ENCODE measurements at places on chromosomes 5 and 9.

GRCh38 chr9:135130207-135130976 is 42.9 kb downstream of the OLFM1 start:
- no peak for DNase-seq

- DNase-seq, result no peak
Observed at GRCh38 chr5:13632676-13633075, 311.8 kb downstream of the DNAH5 start.

GRCh38 chr5:148949841-148950470 is 112.9 kb downstream of the SH3TC2 start:
- no peak for DNase-seq

DNA sequence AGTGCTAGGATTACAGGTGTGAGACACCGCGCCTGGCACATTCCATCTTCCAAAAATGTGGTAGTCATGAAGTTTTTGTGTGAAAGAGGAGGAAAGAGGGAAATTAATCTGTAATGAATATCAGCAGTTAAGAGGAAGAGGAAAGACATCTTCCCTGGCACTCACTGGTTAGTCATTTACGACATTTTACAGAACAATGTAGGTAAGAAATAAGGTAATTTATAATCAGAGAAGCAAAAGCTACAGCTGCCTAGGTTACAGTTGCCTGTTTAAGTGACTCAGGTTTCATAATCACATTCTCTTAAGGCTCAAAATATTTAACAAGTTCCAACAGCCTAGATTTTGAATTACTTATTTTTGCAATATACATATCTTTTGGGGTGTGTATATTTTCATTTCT is 26.9 kb downstream of the CNOT6 start:
- no peak for DNase-seq

DNA sequence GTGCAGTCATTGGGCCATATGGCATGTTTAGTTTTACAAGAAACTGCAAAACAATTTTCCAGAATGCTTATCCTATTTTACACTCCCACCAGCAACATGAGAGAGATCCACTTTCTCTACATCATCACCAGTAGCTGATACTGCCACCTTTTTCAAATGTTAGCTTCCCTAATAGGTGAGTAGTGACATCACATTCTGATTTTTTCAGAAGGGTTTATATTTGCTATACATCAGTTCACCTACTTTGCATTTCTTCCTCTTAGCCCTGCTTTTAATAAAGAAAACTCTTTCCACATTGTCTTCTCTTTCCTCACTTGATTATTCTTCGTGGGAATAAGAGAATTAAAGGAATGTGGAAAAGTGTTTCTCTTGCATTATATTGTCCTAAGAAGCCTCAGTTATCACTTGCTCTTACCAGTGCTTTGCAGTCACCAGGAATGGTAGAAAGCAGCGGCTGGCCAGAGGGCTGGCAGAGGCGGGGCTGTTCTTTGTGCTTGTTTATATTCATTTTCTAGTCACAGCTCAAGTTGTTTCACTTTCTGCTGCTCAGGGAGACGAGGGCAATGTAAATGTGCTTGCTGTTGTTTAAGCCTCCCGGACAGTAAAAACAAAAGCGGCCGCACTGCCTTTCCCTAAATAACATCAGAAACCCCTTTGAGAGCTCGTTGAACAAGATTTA is 164.8 kb downstream of the HSD17B3 start:
- DNase-seq, result no peak

DNA sequence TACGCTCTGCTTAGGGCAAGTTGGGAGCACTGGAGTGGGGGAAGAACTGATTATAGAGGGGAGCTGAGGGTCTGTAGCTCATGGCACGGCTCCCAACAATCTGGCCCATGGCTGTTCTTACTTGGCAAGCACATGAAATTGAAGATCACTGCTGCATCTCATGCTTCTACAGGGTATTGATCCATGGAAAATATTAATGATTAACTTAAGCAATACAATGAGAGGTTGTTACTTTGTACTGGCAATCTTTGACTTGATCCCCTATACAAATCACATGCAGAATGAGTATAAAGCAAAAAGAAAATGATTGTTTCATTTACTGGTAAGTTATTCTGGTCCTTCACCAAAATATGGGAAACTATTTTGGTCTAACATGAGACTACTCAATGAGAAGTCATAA is 481.1 kb downstream of the PDE4D start:
- no peak for DNase-seq

DNA sequence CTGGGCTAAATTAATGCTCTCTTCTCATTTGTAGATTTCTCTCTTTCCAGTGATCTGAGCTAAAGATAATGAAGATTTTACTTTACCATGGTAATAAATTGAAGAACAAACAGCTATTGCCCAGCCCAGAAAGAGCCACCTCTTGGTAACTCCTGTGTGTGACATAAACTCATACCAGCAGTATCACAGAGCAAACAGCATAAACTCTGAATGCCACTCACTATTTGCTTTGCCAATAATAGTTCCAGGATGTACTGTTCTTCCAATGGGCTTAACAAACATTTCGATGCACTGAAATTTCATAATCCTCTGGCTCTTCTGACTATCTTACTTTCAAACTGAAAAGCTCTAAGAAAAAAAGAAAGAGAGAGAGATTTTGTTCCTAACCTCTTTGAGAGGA is 69.8 kb upstream of the RASEF start:
- no peak for DNase-seq

DNA sequence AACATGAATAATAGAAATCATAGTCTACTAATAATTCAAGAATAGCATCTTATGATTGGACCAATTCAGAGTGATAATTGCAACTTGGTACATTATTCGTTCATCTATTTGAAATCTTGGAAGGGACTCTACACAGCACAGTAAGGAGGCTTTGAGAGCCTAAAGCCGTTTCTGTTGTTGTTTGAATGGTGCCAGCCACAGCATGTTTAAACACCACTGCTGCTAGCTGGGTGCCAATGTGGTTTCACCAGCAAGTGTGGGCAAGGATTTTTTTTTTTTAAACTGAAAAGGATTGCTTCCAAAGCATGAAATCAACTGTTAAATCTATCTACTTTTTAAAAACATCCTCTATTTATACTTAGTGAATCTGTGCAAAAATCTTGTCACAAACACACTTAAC is 253.9 kb upstream of the MAP3K1 start:
- no peak for DNase-seq

DNA sequence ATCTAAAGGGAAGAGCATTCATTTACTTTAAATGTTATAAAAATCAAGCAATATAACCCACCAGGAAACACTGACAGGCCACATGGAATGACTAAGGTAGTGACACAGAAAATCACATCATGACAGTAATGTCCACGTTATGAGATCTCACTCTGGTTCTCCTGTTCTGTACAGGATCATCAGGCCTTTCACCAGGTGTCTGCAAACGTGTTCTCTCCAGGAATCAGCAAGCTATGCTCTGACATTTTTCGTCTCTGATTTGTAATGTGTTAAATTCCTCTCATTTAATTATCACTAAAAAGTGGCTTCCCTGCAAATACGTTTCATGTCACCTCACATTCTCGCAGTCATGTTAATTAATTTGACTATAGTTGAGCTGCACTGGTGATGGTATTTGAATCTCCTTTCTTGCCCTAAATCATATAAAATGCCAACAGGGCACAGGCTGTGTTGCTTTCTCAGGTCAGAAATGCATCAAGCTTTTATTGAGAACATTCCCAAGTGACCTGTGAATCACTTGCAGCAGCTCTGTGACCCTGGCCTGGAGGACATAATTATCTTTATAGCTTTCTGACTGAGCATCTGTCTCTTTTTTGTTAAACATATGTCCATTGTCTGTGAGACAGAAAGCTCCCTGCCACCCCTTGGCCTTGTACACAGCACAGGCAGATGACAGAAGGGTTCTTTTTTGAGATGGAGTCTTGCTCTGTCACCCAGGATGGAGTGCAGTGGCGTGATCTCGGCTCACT is 196.2 kb downstream of the DIRAS2 start:
- DNase-seq, result no peak

- no peak for DNase-seq
Observed at GRCh38 chr5:126624534-126624933, 23.8 kb downstream of the PHAX start.

DNA sequence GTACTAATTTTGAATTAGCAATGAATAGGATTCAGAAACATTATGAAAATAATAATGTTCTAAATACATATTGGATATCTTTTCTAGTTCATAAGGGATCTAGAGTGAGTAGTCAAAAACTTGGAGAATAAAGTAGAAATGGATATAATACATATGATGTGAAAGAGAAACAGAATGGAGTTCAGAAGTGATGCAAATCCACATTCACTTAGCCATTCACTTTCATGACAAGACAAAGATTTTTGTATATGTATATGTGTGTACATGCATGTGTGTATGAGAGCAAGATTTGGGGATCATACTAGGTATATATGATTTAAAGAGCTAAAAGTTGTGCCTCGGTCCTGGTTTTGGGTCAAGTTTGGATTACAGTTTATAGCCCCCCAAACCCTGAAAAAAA is 34.1 kb downstream of the TMEM252 start:
- DNase-seq, result no peak

DNA sequence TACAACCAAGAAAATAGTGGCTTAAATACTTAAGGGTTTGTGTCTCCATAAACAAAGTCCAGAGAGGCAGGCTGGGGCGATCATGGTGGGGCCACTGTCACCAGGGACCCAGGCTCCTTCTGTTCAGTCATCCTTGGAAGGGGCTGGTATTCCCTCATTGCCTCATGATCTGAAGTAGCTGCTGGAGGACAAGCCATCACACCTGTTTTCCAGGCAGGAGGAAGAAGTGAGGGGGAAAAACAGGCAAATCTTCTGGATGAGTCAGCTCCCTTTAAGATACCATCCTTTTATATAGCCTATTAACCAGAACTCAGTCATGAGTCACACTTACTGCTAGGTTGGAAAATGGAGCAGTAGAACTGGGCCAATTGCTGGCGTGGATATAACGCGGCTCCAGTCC is 92.3 kb downstream of the DAP start:
- DNase-seq, result no peak

GRCh38 chr9:28808042-28808441 is 1234.8 kb upstream of the C9orf72 start:
- no peak for DNase-seq

- DNase-seq, result no peak
Observed at GRCh38 chr9:22142671-22143070, 133.6 kb upstream of the CDKN2B start.

- no peak for DNase-seq
Observed at GRCh38 chr5:146369691-146370090, 31.1 kb downstream of the POU4F3 start.

GRCh38 chr5:139394123-139394653 is 716 bp downstream of the PROB1 start:
- DNase-seq, result peak; percentile 71

GRCh38 chr5:124444147-124444775 is 302.2 kb downstream of the ZNF608 start:
- DNase-seq, result no peak

DNA sequence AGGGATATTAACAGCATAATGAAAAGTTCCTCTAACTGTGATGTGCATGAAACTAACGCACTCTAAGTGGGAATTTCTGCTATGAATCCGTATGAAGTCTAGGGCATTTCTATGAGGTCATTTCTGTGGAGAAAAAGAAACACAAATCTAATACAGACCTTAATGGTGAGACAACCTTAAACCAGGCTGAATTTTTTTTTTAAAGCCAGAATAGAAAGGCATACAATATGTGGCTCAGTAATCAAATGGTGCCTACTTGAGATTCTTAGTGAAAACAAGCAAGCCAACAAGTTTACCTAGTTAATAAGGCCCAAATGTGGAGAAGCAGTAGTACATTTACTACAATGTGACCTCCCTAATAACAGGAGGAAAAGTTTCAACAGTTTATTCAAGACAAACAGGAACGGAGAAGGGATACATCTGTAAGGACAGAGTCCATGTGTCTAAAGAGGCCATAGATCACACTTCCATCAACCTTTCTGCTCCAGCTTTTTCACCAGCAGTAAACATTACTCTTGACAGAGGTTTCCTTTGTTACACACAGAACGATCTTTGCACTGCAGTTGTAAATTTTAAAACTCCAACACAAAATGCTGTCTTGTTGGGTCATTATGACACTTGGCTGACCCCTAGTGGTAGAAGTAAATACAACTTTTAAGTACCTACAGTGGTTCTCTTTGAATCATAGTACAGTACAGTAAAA is 26.2 kb downstream of the CARNMT1 start:
- DNase-seq, result peak; percentile 8

DNA sequence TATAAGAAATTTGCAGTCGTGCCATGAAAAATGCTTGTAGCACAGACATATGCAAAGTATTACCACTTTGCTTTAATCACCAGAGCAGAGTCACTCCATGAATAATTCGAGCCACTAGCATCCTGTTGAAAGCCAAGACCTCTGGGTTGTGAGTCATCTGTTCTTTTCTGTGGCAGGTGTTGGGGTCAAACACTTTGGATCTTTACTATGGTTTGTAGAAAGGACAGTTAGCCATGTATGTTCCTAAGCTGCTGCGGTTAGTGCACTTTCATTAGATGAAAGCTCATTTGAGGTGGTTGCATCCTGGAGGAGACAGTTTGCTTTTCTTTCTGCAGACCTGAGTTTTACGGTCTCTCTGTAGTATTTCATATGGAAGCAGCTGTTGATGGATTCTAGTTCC is 223.7 kb downstream of the DMRT2 start:
- DNase-seq, result no peak

DNA sequence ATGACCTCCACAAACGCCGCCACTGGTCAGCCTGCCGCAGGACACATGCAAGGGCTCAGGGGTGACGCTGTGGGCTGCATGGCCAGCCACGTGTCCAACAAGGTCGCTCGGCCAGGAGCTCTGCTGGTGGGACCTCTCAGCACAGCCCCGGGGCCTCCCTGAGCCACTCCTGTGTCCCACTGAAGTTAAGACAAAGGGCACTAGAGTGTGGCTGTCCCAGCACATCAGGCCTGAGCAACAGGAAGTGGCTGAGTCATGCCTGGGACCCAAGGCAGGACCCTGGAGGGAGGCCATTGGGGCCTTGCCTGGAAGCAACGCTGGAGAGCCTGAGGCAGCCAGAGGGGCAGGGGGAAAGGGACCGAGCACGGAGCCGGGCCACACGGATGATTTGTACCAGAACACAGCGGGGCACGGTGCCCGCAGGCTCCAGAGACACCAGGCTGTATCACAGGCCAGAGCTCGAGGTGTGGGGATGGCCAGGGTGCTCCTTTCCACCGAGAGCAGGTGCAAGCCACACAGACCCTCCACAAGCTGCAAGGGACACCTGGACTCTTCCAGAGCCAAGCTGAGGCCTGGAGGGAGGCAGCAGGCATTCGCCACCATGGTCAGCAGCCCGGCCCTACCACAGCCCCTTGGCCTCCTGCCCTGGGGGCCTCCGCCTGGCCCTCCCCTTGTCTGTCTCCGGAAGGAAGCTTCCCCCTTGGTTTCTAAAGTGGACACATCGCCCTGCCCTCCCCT is 6.5 kb upstream of the TMEM210 start:
- no peak for DNase-seq

- DNase-seq, result peak; percentile 83
Observed at GRCh38 chr9:127943731-127944144, 6.1 kb upstream of the DPM2 start.

DNA sequence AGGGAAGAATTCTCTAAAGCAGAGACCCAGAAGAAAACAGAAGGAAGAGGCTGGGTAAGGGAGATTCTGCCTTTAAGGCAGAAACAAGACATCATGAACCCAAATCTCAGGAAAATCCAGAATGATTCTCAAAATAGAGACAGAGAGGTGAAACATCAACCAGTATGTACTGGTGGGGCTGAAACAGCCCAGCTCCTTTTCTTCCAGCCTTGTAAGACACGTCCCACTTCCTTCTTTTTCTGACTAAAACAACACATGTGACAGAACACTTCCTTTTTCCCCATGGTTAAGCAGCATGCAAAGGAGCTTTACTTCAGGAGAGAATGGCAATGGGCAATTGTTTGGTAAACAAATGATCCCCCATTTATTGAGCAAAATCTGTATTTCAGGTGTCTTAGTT is 230.8 kb upstream of the NR4A3 start:
- DNase-seq, result no peak
